ENCODE measurements at places on chromosomes 12 and 14.

- DNase-seq = no peak
Measured at GRCh38 chr14:68274725-68275124, 455.1 kb downstream of the RAD51B start.

DNA sequence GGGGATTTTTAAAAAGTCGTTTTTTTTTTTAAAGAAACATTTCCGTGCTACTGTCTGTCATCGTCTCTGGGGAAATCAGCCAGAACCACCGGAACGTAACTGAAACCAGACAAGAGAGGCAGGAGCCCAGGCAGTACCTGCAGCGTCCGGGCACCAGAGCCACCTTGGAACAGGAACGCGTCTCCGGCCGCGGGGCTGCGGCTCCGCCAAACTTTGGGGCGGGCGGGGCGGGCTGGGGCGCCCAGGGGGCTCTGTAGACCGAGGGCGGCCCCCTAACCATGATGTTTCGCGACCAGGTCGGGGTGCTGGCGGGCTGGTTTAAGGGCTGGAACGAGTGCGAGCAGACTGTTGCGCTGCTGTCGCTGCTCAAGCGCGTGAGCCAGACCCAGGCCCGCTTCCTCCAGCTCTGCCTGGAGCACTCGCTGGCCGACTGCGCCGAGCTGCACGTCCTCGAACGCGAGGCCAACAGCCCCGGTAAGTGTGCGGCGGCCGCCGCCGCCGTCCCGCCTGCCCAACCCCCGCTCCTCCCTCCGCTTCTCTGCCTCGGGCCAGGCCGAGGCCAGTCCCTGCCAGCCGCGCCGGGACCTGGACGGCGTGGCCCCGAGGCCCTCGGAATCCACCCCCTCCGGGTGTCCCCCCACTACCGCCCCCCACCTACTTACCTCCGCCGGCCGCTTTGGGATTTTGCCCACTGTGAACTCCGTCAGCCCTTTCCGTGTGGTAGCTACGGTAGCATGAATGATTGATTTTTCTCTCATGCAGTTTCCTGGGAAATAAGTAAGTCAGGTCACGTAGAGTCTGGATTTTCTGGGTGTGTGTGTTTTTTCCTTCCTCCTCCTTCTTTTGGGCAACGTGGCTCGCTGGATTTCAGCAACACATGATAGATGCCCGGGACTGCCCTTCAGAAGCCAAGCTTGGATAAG lies 972 bp downstream of the SAMD4A start:
- peak; percentile 38 for DNase-seq

- DNase-seq = no peak
Measured at GRCh38 chr14:101962503-101962874, 1.9 kb upstream of the DYNC1H1 start.

DNA sequence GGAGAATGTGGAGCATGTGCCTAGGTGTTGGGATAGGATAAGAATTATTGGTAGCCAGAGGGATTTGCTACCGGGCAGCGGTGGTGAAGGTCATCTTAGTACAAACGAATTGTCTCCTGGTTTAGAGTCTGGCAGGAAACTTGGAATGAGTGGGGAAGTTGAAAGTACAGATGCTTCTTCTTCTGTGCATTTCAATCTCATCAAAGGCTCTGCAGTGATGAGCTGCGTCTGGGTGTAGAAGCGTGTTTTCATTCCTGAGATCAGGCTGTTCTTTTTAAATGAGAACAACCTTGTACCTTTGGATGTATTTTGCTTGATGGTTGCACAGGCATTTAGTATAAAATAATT lies 2.1 kb downstream of the WNK1 start:
- DNase-seq = no peak

GRCh38 chr12:56160193-56160763 lies 2.1 kb downstream of the MYL6 start:
- no peak for DNase-seq

DNA sequence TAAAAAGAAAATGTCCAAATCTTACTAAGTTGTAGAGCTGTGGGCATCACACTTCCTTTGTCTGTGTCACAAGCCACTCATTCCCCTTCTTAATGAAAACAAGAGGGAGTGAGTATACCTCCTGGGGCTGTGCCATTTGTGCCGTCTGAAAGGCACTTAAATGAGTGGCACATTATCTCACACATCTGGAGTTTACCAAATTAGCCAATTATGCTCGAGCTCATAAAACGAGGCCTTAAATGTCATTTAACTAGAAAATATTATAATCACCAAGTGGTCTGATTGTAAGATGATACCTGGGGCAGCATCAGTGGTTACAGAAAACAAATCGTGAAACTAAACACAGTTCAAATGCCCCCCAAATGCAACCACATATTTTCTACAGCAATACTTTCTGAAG lies 146.1 kb downstream of the PAX9 start:
- no peak for DNase-seq

GRCh38 chr12:114598111-114598510 lies 85.9 kb downstream of the TBX3 start:
- DNase-seq = no peak

DNA sequence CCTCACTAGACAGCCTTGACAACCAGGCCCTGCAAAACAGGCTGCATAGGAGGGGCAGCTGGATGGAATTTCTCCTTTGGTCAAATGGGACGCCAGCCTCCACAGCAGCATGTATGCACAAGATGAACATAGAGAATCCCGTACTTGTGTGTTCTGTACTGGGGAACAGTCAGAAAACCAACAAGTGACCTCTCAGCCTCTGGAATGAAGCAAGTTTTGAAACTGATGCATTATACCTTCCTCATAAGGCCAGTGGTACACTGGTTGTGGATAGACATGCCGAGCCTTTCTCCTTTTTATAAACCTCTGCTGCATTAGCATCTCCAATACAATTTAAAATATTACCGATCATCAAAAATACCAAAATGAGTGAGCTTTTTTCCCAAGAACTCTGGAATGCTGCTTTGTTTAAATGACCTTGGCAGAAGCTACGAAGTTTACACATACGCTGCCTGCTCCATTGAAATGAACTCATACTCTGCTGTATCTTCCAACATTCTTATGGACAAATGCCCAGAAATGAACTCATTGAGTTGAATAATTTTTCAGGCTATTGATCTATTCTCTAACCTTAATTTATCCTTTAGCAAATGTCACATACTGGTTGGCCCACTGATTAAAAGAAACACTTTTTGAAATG lies 47.6 kb upstream of the FERMT2 start:
- no peak for DNase-seq

Measured in left renal pelvis (tissue), 4 donors.